Activated T-helper 2 cell treated with anti-CD3 and anti-CD28 coated beads, Interferon-gamma antibody, Interleukin-2, Interleukin-4, amounts not matched to agents 10 μg/mL and 5 μg/mL and 100 μg/mL, durations not matched to agents 14 hours and 24 hours and 36 hours (primary cell): ENCODE measurements at places on chromosomes 7 and 10. TPM values are rescaled to one million over a fixed set of nuclear protein-coding genes. Genes with fewer than 3 reads are reported as not detected.
A peak's percentile ranks its signal among the peaks of the same experiment; 100 is the strongest.

- DNase-seq, result no peak
- H3K27me3 ChIP-seq, result peaks cover 4% of the 10 kb centered on the region
- H3K36me3 ChIP-seq, result no peaks in the 10 kb centered on the region
- no peaks in the 10 kb centered on the region for H3K4me1 ChIP-seq
Observed at GRCh38 chr7:37990337-37990736, 69.9 kb downstream of the EPDR1 start.

- H3K4me3 ChIP-seq, result no peak overlapping the region
- no peaks in the 10 kb centered on the region for H3K4me1 ChIP-seq
- no peak overlapping the region for H3K27ac ChIP-seq
- no peak for DNase-seq
- peaks cover 1% of the 10 kb centered on the region for H3K27me3 ChIP-seq
Observed at GRCh38 chr10:17836942-17837341, 27.8 kb downstream of the MRC1 start.

GRCh38 chr10:79046326-79046725 is 22.4 kb upstream of the ZMIZ1 start:
- peaks cover 44% of the 10 kb centered on the region for H3K4me1 ChIP-seq
- H3K27me3 ChIP-seq, result peaks cover 19% of the 10 kb centered on the region
- DNase-seq, result no peak
- H3K27ac ChIP-seq, result no peak overlapping the region
- H3K36me3 ChIP-seq, result no peaks in the 10 kb centered on the region

The ZFAND2A gene
- 20.5 and 21.9 TPM in 2 replicates for total RNA-seq

- DNase-seq, result no peak
- H3K27ac ChIP-seq, result peak overlapping the region; percentile 79
Observed at GRCh38 chr10:70404787-70405036, 767 bp downstream of the EIF4EBP2 start.

DNA sequence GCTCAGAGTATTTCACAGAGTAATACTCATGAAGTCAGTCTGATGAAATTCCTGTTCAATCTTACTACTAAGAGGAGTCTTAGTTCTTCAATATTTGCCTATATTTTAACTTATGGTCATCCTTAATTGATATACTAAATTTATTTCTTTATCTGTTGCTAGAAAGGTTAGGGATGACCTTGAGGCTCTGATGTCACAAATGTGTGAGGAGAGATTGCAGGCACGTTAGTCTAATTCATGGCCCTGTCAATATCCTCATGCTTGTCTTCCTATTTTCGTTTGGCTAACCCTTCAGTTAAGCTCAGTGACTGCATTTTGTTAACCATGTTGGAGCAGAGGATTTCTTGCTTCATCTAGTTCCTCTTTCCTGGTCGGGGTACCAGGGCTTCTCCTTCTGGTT is 704.7 kb upstream of the COBL start:
- no peak for DNase-seq
- no peaks in the 10 kb centered on the region for H3K36me3 ChIP-seq
- H3K27ac ChIP-seq, result no peak overlapping the region
- H3K27me3 ChIP-seq, result no peaks in the 10 kb centered on the region
- H3K4me1 ChIP-seq, result no peaks in the 10 kb centered on the region

- no peak overlapping the region for H3K4me3 ChIP-seq
- no peaks in the 10 kb centered on the region for H3K36me3 ChIP-seq
- no peak overlapping the region for H3K27ac ChIP-seq
- no peaks in the 10 kb centered on the region for H3K4me1 ChIP-seq
- DNase-seq, result no peak
- no peaks in the 10 kb centered on the region for H3K27me3 ChIP-seq
Observed at GRCh38 chr7:93601363-93601762, 26.8 kb upstream of the CALCR start.

The SHTN1 gene
- not detected in 2 replicates for total RNA-seq

The GDF2 gene
- total RNA-seq, result not detected in 2 replicates

GRCh38 chr10:60810437-60811182 is 32.3 kb downstream of the CDK1 start:
- H3K27ac ChIP-seq, result no peak overlapping the region
- H3K27me3 ChIP-seq, result no peaks in the 10 kb centered on the region
- H3K4me3 ChIP-seq, result no peak overlapping the region
- DNase-seq, result no peak
- H3K4me1 ChIP-seq, result no peaks in the 10 kb centered on the region
- no peaks in the 10 kb centered on the region for H3K36me3 ChIP-seq

DNA sequence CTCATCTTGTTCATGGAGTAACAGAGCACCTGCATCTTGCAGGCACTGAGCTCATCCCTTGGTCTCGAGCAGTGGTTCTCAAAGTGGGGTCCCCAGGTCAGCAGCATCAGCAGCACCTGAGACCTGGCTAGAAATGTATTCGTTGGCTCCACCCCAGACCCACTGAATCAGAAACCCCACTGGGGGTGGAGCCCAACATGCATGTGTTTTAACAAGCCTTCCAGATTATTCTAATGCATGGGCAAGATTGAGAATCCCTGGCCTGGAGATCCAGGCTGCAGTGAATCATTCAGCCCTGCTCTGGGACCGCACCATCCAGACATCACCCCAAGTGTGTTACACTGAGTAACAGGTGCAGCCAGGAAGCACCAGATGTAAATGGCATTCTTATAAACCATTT is 85.1 kb upstream of the PPIF start:
- no peak overlapping the region for H3K4me3 ChIP-seq
- no peak for DNase-seq
- peaks cover 2% of the 10 kb centered on the region for H3K36me3 ChIP-seq
- no peak overlapping the region for H3K27ac ChIP-seq

GRCh38 chr10:372566-372965 is 237.3 kb downstream of the ZMYND11 start:
- no peak overlapping the region for H3K27ac ChIP-seq
- H3K4me3 ChIP-seq, result no peak overlapping the region
- peaks cover 1% of the 10 kb centered on the region for H3K4me1 ChIP-seq
- no peaks in the 10 kb centered on the region for H3K36me3 ChIP-seq

The ARHGEF35 gene
- 3.6 and 4.1 TPM in 2 replicates for total RNA-seq

DNA sequence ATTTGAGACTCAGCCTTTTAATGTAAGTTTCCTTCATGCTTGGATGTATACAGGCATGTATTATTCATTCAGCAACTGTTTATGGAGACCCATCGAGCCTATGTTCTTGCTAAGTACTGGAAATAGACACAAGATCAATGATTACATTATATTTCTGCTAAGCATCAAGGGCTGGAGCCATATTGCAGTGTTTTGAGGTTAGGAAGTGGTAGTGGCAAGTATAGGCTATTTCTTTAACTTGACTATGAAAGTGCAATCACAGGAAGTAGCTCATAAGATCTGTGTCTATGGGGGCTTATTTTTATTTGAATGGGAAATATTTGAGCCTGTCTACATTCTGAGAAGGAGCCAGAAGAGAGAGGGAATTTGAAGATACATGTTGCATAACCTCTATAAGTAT is 123.8 kb downstream of the HDAC9 start:
- H3K36me3 ChIP-seq, result no peaks in the 10 kb centered on the region
- DNase-seq, result no peak
- no peak overlapping the region for H3K4me3 ChIP-seq
- H3K27me3 ChIP-seq, result no peaks in the 10 kb centered on the region
- no peaks in the 10 kb centered on the region for H3K4me1 ChIP-seq

GRCh38 chr10:116960066-116960776 is 44.8 kb downstream of the SHTN1 start:
- H3K36me3 ChIP-seq, result no peaks in the 10 kb centered on the region
- H3K4me1 ChIP-seq, result no peaks in the 10 kb centered on the region
- H3K27ac ChIP-seq, result no peak overlapping the region
- no peaks in the 10 kb centered on the region for H3K27me3 ChIP-seq
- H3K4me3 ChIP-seq, result no peak overlapping the region

The BAMBI gene
- 0.16 TPM in 2 replicates for total RNA-seq

GRCh38 chr7:142569851-142570250 is 179.4 kb upstream of the PRSS1 start:
- peaks cover 7% of the 10 kb centered on the region for H3K27me3 ChIP-seq

DNA sequence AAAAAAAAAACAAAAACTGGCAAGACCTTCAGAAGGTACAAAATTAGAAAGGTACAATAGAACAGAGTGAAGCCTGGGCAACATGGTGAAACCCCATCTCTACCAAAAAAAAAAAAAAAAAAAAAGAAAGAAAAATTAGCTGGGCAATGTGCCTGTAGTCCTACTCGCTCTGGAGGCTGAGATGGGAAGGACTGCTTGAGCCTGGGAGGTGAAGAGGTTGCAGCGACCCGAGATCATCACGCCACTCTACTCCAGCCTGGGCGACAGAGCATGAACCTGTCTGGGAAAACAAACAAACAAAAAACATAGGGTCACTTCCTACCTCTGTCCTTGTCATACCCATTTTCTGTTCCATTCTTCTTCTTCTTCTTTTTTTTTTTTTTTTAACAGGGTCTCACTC is 45.6 kb upstream of the DLG5 start:
- no peak overlapping the region for H3K4me3 ChIP-seq
- peak overlapping the region; percentile 25 for H3K27ac ChIP-seq
- H3K4me1 ChIP-seq, result peaks cover 8% of the 10 kb centered on the region
- no peak for DNase-seq

DNA sequence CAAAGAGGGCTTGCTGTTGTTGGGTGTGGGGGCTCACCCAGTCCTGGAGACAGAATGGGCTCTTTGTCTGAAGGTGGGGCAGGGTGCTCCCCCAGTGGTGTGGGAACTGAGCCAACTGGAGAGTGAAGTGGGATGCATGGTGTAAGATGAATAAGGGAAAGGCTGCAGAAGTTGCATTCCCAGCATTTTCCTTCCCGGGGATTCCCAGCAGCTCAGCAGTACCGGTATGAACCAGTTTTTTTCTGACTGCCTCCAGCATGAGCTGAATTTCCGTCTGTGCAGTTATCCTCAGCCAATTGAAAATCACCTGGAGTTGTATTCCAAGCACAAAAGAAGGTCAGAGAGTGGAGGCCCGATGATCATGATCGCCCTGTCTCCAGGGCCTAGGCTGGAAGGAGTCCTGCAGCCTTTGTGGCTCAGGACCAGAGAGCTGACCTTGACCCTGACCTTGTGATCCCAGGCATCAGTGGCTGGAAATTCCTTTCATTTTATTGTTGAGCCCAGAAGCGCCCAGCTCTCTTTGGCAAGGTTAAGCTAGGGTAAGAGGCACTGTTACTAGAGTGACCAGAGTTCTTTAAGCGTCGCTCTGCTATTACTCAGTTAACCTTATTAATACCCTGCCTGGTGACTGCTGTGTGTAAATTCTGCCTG is 33.4 kb downstream of the OGDH start:
- H3K4me3 ChIP-seq, result peak overlapping the region; percentile 47
- no peak for DNase-seq
- H3K27ac ChIP-seq, result peak overlapping the region; percentile 99
- peaks cover 60% of the 10 kb centered on the region for H3K4me1 ChIP-seq
- no peaks in the 10 kb centered on the region for H3K27me3 ChIP-seq

- peaks cover 4% of the 10 kb centered on the region for H3K27me3 ChIP-seq
- peaks cover 8% of the 10 kb centered on the region for H3K4me1 ChIP-seq
- no peak overlapping the region for H3K4me3 ChIP-seq
- H3K27ac ChIP-seq, result no peak overlapping the region
- no peak for DNase-seq
- peaks cover 6% of the 10 kb centered on the region for H3K36me3 ChIP-seq
Observed at GRCh38 chr7:118179191-118179590, 4.8 kb upstream of the LSM8 start.

The CNPY1 gene
- total RNA-seq, result not detected in 2 replicates

The PNLIPRP2 gene
- not detected in 2 replicates for total RNA-seq

GRCh38 chr10:90842725-90843124 is 15.1 kb downstream of the HTR7 start:
- DNase-seq, result no peak
- no peak overlapping the region for H3K4me3 ChIP-seq
- H3K27me3 ChIP-seq, result peaks cover 18% of the 10 kb centered on the region
- H3K36me3 ChIP-seq, result no peaks in the 10 kb centered on the region
- peaks cover 6% of the 10 kb centered on the region for H3K4me1 ChIP-seq
- H3K27ac ChIP-seq, result no peak overlapping the region

The METTL2B gene
- total RNA-seq, result 46.9 and 52.4 TPM in 2 replicates

DNA sequence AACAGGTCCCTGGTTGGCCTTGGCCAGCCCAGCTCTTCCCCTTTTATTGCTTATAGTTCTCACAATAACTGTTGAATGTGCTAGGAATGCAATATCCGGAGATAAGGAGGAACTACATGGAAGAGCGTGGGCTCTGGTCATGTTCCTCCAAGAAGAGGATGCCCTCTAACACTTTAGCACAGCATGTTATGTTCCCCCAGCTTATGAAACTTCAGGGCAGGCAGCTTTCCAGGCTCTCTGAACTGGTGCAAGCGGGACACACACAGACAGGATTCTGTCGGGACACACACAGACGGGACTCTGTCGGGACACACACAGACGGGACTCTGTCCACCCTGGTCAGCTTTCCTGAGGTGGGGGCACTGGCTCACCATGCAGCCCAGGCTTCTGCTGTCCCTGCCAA is 141.6 kb downstream of the PKD1L1 start:
- H3K4me1 ChIP-seq, result no peaks in the 10 kb centered on the region
- no peaks in the 10 kb centered on the region for H3K36me3 ChIP-seq
- H3K4me3 ChIP-seq, result no peak overlapping the region
- H3K27ac ChIP-seq, result no peak overlapping the region

The INHBA gene
- total RNA-seq, result 0.97 and 1.0 TPM in 2 replicates

The FXYD4 gene
- not detected in 2 replicates for total RNA-seq

The ANKRD30A gene
- not detected in 2 replicates for total RNA-seq

GRCh38 chr7:88806280-88807037 is 10.9 kb upstream of the TEX47 start:
- no peak overlapping the region for H3K4me3 ChIP-seq
- no peak for DNase-seq
- H3K36me3 ChIP-seq, result no peaks in the 10 kb centered on the region
- H3K27me3 ChIP-seq, result no peaks in the 10 kb centered on the region
- H3K4me1 ChIP-seq, result no peaks in the 10 kb centered on the region
- no peak overlapping the region for H3K27ac ChIP-seq

- H3K27me3 ChIP-seq, result no peaks in the 10 kb centered on the region
- no peak overlapping the region for H3K4me3 ChIP-seq
- DNase-seq, result no peak
Observed at GRCh38 chr10:50421026-50421719, 169.9 kb upstream of the ASAH2 start.

- H3K27me3 ChIP-seq, result peaks cover 2% of the 10 kb centered on the region
- no peaks in the 10 kb centered on the region for H3K36me3 ChIP-seq
- no peak for DNase-seq
Observed at GRCh38 chr7:134873253-134873652, 93.8 kb downstream of the CALD1 start.

The DKK1 gene
- total RNA-seq, result not detected in 2 replicates

DNA sequence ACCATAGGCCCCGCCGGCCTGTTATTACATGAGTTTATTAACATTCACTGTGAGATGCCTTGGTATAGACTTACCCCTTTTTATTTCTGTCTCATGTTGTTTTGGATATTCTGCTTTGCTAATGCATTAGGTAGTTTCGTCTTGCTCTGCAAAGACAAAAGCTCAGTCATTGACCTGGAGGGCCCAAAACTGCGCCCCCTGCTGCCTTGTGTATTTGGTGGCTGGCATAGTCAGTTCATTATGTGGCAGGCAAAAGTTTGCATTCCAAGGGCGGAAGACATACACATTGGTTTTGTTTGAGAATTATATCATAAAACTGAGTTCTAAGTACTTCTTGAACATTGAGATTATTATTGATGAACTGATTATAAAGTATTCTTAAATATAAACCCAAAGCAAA is 372.5 kb downstream of the SDK1 start:
- H3K36me3 ChIP-seq, result no peaks in the 10 kb centered on the region
- H3K4me1 ChIP-seq, result no peaks in the 10 kb centered on the region
- H3K4me3 ChIP-seq, result no peak overlapping the region
- H3K27ac ChIP-seq, result no peak overlapping the region

- peaks cover 3% of the 10 kb centered on the region for H3K4me1 ChIP-seq
- H3K4me3 ChIP-seq, result no peak overlapping the region
- H3K27ac ChIP-seq, result no peak overlapping the region
- DNase-seq, result no peak
- H3K27me3 ChIP-seq, result peaks cover 9% of the 10 kb centered on the region
- peaks cover 3% of the 10 kb centered on the region for H3K36me3 ChIP-seq
Observed at GRCh38 chr7:105831824-105832535, 44.4 kb downstream of the ATXN7L1 start.

The COL1A2 gene
- 1.4 and 1.5 TPM in 2 replicates for total RNA-seq

The CXCL12 gene
- not detected in 2 replicates for total RNA-seq
